AG09309 (cell line): ENCODE measurements at places on chromosomes 5 and 9.

- no peak for DNase-seq
Measured at GRCh38 chr5:2094616-2094995, 211.9 kb upstream of the IRX4 start.

- no peak for DNase-seq
Measured at GRCh38 chr5:58090704-58091103, 369.2 kb downstream of the PLK2 start.

- no peak for DNase-seq
Measured at GRCh38 chr5:110753600-110753999, 14.8 kb downstream of the SLC25A46 start.

- no peak for DNase-seq
Measured at GRCh38 chr5:140951636-140952035, 14.6 kb upstream of the PCDHAC2 start.

- no peak for DNase-seq
Measured at GRCh38 chr5:41161271-41161670, 52.1 kb downstream of the C6 start.

GRCh38 chr5:109878887-109879286 is 189.2 kb downstream of the MAN2A1 start:
- DNase-seq = no peak
